ENCODE measurements at places on chromosomes 2 and 18.

DNA sequence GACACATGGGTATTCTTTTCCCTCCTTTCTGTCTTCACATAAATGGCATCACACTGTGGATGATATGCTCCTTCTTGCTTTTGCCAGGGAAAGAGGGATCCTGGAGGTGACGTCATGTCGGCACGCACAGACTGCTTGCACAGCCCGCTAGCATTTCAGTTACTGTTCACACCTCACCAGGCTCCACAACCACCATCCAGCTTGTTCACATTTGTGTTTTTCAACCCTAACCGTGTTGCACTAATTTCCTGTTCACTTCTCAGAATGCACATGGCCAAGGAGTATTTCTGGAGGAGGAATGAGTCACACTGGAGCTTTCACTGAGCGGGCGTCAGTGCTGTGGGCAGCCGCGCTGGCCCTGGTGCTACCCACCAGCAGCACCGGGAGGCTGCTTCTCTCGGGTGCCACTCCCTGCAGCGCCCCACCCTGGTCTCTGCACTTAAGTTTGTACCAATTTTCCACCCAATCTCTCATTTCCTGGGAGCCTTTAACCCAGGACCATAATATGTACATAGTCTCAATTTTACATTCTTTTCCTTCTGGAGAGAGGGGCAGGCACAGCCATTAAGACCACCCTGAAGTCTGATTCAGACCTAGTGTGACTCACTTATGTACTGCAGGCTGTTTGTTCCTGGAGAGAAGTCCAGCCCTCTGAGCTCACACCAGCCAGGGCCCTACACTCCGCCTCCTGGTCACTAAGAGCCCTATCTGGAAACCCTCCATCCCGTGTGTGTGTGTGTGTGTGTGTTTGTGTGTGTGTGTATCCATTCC, 65.1 kb downstream of the MBP start:
- DNase-seq, result peak; percentile 41

GRCh38 chr2:163306647-163307046, 429.2 kb downstream of the FIGN start:
- no peak for DNase-seq

GRCh38 chr18:47587587-47587986, 336.1 kb upstream of the SKOR2 start:
- DNase-seq, result no peak

DNA sequence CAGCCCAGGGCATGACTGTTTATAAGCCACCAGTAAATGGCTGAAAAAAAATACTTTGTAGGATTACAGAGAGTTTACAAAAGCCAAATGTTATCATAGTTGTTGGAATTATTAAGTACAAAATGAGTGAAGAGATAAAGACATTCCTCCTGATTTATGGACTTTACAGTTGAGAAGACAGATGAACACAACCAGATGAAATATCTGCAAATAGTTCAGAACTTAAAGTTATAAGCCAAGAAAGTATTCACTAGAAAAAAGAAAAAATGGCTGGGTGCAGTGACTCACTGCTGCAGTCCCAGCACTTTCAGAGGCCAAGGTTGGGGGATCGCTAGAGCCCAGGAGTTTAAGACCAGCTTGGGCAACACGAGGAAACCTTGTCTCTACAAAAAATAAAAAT, 11.2 kb downstream of the PMAIP1 start:
- no peak for DNase-seq

- DNase-seq, result no peak
Measured at GRCh38 chr2:164697688-164698461, 76.6 kb upstream of the GRB14 start.

- no peak for DNase-seq
Measured at GRCh38 chr2:149692961-149693396, 105.4 kb upstream of the MMADHC start.

GRCh38 chr2:241546771-241547498, 11.6 kb upstream of the BOK start:
- no peak for DNase-seq

DNA sequence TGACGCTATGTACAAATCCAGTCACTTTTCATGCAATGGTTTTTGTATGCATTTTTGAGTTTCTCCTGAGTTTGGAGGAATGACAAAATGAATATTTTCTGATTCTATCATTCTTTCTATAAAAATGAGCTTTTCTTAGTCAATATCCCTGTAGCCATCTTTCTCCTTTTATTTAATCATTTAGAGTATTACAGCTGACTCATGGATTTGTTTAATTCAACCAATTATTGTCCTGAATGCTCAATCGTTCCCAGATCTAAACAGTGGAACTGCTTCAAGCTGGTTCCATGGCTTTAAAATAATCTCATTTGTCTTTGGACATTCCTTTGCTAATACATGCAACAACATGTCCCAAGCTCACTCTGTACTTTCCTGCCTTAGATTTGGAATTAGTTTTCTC, 368.8 kb downstream of the ADCYAP1 start:
- no peak for DNase-seq

DNA sequence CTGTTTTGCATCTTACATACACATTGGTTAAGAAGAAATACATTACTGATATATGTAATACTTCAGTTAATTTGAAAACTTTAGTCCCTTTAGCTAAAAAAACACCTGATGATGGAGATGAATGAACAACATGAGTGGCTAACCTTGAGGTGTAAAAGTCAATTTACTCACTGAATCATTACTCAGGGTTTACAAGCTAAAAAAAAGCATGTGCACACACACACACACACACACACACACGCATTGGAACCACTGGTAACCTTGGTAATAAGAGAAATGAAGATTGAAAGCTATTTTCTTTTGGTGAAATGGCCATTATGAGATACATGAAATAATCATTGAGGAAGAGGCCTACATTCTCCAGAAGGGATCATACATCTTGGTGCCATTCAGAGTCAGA, 51.8 kb downstream of the KCTD1 start:
- no peak for DNase-seq

DNA sequence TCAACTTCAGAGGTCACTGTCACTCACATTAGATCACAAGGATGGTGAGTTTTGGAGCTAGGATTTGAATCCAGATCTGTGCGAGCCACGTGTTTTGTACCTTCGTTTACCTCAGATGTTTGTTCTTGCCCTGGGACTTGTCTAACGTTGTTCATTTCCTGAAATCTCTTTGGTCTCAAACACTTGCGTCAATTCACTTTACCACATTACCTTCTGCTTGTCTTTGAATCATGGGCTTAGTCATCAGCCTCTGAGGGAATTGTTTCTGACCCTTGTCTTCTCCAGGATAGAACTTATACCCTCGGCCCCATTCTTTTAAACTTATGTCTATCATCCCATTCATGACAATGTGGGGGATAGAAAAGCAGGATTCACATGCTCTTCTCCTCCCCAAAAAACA, 282.7 kb downstream of the DCDC2C start:
- no peak for DNase-seq

- no peak for DNase-seq
Measured at GRCh38 chr18:58881477-58881876, 16.8 kb downstream of the ZNF532 start.

DNA sequence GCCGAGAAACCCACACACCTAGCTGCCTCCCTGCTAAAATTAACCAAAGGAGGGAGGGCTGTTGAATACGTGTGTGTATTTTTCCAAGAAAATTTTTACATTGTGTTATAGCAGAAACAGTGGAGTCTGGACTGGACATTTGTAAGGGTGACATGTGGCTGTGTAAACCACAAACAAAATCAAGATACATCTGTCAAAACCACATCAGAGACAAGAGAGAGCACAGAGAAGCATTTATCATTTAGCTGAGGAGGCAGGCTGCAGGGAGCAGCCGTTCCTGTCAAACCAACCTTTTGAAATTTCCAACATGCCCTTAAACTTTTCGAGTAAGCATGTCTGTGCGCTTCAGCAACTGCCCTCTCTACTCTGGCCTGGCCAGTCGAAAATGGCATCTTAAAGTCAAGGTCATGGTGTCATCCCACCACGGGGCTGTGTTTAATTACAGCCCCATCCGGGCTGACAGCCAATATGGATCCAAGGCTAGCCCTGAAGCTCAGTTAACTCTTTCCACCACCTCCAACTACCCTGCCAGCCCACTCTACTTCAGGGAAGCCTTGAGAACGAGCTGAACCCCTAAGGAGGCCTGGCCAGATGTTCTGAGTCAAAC, 8.4 kb downstream of the BCL11A start:
- no peak for DNase-seq

DNA sequence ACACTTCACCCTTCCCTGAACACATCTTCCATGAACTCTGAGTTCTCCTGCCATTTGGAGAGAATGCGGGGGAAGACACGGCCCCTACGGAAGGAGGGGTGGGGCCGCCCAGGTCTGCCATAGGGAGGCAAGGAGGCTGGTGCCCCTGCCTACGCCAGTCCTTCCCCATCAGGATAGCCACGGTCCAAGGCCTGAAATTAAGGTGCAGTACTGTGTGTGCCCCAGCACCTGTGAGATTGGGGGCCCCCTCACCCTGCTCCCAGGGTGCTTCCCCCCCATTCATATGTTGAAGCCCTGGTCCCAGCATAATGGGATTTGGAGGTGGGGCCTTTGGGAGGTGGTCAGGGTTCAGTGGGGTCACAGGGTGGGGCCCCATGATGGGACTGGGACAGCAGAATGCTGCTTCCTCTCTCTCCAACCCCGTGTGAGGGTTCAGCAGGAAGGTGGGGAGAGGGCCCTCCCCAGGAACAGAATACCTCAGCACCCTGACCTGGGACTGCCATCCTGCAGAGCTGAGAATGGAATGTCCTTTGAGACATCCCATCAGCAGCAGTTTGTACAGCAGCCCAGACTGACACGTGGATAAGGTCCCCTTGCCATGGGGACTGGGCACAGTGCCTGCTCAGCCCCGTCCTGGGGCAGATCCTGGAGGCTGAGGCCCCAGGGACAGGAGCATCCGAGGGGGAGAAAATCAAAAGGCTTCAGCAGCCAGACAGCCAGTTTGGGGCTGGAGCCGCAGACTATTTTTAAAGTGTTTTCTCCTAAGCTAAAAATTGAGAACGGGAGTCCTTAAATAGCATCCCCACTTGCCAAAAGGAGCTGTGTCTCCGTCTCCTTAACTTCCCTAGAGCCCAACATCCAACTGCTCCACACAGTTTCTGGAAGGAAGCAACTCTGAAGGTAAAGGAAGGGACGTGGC, 105.1 kb downstream of the NDUFA10 start:
- no peak for DNase-seq

GRCh38 chr18:77551055-77551454, 301.4 kb downstream of the GALR1 start:
- DNase-seq, result no peak

- no peak for DNase-seq
Measured at GRCh38 chr2:142803158-142803557, 74.3 kb upstream of the KYNU start.

GRCh38 chr2:64062840-64063239, 43.6 kb upstream of the VPS54 start:
- no peak for DNase-seq
